Hematopoietic multipotent progenitor cell treated with erythropoietin and hydrocortisone succinate and interleukin-3 and kit ligand, for 6 days (in vitro differentiated cells): ENCODE measurements at places on chromosomes 4 and X.

DNA sequence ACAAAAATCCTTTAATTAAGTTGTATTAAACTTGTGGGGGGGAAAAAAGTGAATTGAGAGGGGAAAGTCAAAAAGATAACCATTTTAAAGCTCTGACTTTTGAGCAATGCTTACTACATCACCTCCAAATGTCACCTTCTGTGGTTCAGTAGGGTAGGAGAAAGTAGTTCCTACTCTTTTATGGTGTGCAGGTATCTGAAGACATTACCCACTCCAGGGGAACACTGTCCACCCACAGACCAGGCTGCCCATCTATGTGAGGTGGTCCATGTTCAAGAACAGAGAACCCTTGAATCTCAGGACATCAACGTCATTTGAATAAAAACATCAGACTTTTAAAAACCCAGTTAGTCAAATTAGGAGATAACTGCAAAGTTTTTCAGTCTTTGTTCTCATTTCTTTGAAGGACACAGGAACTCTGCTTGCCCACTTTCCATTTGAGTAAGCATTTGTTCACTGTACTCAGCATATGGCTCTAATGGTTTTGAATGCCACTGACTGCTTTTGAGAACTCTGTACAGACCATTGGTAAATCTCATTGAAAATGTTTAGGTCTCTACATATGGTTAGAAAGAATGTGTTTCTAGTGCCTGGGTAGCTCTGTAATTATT, 18.4 kb downstream of the NMU start:
- no peak for DNase-seq

DNA sequence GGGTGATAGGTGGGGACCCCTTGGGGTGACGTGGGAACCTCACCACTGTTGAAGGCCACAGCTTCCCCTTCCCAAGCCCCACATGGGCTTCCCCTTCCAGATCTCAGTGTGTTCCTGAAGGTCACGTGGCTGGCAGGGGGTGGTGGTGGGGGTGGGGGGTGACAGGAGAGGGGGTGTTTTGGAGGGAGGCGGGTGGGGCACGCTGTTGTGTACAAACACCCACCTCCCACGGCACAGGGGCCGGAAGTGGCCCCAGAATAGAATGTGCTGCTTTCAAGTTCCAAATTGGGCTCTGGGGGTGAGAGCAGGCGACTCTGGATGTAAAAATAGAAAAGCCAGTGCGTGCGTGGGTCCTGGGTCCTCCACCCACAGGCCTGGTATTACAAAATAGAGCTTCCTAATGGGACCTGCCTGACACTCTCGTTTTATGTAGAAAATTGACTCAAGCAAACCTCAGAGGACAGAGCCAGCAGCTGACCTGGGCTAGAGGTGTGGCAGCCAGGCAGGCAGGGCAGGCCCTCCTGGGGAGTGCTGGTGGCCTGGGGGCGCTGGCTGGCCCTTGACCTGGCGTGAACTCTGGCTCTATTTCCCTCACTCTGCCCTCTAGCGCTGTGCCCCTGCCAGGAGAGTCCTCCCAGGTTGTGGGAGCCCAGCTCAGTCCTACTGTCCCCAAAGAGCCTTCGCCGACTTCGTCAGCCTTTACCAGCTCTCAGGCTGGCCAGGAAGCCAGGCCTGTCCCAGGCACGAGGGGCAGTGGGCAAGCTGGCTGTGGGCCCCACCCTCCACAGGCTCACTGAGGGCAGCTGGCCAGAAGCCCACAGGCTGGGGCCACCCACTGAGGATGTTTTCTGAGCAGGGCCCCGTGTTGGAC, 5.4 kb upstream of the SH3BP2 start:
- peak; percentile 41 for DNase-seq

DNA sequence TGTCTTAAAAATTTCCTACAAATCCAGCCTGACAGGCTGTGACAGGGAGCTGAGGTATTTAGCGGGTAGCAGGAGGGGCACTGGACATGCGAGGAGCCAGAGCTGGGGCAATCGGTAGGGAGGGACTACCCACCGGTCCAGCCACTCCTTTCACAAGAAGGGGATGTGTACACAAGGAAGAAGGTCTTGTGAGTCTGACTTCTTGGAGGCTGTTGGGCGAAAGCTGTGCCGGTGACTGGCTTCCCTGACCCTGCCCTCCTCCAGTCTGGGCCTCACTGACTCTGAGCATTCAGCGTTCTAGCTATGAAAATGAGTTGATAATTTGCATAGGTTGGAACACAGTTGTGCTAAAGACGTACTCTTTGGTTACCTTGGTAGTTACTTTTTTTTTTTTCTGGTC, 12.7 kb upstream of the CXCL8 start:
- no peak for DNase-seq

DNA sequence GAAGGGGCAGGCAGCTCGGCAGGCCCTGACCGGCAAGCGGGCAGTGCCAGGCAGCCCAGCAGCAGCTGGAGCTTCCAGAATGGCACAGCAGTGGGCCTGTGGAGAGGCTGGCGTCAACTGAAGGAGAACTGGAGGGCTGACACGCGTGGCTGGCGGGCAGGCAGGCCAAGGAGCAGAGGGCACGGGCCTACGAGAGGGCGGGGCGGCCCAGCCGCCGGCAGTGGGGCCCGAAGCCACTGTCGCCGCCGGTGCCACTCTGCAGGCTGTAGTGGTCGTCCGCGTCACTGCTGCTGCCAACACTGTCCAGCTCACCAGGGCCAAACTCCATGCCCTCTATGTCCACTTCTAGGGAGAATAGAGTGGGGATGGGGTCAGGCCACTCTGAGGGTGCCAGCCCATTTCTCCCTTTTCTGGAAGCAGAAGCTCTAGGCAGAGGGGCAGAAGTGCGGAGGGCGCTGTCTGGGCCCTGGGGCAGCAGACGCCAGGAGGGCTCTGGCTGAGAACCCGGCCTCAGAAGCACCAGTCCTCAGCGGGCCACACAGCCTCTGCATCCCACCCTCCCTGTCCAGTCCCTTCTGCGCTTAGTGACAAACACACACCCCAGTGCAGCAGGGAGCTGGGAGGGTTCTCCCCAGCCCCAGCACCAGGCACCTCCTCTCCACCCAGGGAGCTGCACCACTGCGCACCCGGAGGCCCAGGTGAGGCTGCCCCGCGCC, 8.6 kb upstream of the HAUS3 start:
- DNase-seq, result no peak

- no peak for DNase-seq
Observed at GRCh38 chr4:65805936-65806335, 135.6 kb upstream of the EPHA5 start.

DNA sequence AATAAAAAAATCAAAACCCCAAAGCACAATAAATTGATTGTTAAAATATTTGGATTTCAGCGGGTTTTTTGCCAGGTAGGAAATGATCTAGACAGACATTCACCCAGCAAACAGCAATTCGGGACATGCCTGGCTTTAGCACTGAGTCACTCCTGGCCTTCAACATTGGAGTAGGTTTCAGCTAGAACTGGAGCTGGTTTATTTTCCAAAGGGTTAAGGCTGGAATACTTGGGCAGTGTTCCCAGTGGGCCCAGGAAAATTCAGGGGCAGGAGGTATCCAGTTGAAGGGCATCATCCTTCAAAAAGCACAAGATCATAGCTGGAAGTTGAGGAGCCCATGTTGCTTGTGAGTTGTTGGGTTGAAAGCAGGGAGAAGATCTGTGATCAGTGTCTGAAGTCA, 41.0 kb downstream of the TXLNG start:
- DNase-seq, result no peak

- no peak for DNase-seq
Observed at GRCh38 chrX:103742339-103742738, 31.6 kb downstream of the TMEM31 start.

DNA sequence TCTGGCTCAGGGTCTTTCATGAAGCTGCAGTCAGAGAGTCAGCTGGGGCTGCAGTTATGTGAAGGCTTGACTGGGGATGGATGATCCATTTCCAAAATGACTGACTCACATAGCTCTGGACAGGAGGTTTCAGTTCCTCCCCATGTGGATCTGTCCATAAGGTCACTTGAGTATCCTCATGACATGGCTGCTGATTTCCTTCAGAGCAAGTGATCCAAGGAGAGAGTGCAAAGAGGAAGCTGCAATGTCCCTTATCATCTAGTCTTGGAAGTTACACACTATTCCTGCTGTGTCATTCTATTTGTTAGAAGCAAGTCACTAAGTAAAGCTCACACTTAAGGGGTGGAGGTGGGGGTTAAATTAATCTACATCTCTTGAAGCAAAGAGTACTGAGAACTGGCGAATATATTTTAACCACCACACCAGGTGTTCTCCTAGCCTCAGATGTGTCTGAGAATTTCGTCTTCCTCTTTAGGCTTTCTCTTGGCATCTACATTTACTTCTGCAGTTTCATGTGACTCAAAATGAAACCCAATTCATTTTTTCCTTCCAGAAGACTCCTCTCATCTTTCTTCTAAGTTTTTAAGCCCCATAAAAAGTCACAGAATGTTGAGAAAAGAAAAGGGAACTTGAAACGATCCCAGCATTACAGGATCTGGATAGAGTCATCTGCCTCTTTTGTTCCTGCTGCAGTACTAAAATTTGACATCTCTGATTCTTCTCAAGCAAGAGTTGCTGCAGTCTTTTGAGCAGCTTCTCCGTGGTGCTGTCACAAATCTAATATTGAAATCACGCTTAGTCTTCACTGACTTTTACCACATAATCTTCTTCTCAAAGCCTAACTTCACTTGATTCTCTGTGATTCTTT, 3.8 kb upstream of the GRPR start:
- DNase-seq, result peak; percentile 7

GRCh38 chr4:83267830-83268475, 16.6 kb downstream of the COQ2 start:
- DNase-seq, result no peak

DNA sequence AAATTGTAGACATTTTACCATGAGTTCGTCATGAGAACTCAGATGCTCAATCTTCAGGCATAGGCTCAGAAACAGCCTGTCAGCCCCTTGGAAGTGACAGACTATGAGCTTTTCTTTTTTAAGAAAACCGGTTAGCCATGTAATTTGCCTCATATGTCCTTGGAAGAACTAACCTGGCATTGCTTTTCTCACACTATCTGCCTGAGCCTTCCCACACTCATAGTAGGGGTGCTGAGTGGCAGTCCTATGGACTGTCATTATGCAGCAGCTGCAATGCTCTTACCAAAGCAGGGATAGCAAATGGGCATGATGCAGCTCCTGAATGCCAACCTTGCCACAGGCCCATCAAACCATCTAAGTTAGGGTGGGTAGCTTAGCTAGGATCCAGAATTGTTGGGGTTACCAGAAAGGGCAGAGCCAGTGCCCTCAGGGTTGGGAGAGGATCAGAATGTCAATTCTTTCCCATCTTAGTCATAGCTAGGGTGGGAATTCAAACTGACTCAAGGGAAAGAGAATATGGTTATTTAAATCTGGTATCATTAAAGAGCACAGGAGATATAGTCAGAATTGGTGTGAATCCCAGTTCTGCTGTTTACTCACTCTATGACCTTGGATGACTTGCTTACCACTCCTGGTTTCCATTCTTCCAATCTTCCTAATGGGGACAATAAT, 230.6 kb upstream of the CPEB2 start:
- DNase-seq, result no peak

GRCh38 chr4:87620491-87620890, 12.2 kb downstream of the DSPP start:
- no peak for DNase-seq

DNA sequence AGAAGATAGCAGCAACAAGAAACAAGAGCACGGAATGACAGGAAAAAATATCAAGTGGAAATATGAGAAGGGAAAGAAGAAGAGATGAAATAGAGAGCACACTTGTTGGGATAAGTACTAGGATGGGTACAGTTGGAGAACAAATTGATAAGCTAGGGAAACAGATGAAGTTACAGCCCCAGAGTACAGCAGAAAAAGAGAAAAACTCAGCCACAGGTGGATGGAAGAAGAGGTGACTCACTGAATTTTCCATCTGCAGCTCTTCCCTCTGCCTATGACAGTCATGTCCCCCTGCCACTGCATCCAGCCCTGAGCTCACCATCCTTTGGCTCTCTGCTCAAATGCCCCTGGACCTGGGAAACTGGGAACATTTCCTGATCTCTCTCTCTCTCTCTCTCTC, 209.0 kb downstream of the BCOR start:
- DNase-seq, result no peak

DNA sequence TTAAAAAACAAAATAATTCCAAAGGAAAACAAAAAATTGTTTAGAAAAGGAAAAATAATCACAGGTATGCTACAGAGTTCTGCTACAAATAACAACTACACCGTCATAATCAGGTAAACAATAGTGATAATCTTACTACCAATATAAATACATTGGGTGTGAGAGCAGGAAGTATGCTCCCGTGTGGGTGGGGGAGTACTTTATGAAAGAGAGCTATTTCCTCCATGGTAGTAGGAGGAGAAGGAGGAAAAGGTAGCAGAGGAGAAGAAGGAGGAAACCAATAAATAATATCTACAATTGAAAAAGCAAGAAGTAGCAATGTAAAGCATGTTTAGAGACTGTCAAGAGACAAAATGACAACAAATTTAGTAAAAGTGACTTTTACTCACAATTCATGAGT, 35.1 kb downstream of the TEC start:
- no peak for DNase-seq

DNA sequence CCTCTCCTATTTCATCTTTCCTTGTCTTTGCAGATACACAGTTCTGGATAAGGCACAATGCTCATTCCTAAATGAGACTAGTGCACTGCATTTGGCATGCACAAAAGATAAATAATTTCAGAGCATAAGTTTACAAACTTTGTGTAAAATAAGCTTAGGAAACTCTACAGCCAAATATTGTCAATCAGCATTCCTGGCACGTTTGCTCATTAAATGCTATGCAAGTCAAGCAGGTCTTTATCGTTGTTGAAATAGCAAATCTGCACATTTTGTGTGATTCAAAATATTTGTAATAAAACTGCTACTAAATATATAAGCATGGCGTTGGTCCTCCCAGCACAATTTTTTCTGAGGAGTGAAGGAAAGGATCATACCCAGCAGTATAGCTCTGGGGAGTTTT, 322.1 kb upstream of the NOCT start:
- DNase-seq, result no peak

DNA sequence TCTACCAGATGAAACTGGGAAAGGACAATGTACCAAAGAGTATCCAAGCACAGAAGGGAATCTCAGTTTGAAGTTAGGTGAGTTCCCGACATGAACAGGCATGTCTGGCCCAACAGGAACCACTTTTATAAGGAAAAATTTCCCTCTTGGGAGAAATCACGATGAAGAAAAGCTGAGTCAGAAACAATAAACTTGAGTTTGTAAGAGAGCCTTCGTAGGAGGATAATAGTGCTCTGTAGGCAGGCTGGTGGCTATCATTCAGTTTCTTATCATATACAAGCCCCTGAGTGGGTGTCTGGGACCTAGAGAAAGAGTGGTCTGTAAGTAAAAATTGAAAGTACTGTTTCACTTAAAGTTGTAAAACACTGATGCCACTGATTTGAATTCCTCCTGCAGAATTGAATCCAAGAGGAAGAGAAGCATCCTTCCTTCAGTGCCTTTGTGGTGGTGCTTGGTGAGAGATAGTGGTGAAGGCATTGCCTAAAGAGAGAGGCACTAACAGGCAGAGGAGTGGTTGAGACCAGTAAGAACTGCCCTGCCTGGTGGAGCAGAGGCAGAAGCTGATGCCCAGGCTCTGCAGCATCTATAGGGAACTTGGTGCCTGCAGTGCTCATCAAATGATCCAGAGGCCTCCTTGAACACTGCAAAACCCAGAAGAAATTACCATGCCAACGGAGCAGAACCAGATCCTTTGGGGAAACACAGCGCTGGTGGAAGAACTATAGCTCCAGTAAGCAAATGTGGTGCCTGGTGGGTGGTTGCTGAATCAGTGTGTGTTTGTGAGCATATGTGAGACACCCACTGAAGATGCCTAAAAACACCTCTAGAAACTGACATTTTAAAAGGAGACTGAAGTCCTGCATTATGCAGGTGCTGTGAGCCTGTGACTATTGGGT, 31.7 kb upstream of the METAP1 start:
- DNase-seq, result no peak
